ENCODE measurements at places on chromosomes 7 and 10.
A peak's percentile ranks its signal among the peaks of the same experiment; 100 is the strongest.

DNA sequence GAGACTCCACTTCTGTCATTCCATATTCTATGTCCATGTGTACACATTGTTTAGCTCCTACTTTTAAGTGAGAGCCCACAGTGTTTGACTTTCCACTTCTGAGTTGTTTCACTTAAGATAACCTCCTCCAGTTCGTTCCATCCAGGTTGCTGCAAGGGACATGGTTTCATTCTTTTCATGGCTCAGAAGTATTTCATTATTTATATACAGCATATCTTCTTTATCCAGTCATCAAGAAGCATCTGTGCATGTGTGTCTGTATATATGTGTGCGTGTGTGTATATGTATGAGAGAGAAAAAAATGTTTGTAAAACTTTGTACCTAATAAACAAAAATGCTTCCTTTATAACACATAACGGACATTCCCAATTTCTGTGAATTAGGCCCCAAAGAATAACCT, 6.2 kb downstream of the SEC61A2 start:
- DNase-seq: no peak

GRCh38 chr7:101602484-101603241, 26.4 kb downstream of the MYL10 start:
- peak; percentile 43 for DNase-seq

DNA sequence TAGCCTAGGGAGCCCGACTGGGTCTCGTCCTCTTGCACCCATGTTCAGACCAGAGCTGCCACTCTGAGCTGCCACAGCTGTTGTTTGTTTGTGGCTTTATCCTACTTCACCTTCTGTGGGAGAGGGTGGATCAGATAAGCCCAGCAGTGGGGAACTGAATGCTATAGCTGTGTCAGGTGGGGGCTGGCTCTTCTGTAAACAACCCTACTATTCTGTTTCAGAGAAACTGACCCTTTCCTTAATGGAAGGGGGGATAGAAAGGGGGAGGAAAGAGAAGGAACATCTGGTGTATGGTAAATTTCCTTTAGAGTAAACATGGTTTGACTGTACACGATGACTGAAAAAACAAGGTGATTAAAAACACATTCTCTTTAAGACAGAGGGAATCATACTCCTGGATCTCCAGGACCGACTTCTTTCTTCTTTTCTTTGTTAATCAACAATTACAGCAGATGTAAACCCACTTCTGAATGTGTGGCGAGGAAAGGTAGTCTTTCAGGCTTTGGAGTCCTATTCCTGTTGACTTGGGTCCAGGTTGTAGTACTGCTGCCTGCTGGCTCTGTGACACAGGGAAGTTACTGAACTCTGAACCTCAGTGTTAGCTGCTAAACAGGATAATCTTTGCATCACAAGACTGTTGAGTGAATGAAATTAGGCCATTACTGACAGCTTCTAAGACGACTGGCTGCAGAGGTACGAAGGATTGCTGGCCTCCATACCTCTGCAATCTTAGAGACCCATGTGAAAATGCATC, 6.0 kb downstream of the PRXL2A start:
- no peak for DNase-seq

GRCh38 chr10:47243356-47243755, 56.6 kb upstream of the GDF10 start:
- no peak for DNase-seq

GRCh38 chr10:77350711-77351119, 286.9 kb downstream of the KCNMA1 start:
- DNase-seq: no peak

GRCh38 chr10:1739751-1740150, 2.4 kb upstream of the ADARB2 start:
- DNase-seq: no peak

DNA sequence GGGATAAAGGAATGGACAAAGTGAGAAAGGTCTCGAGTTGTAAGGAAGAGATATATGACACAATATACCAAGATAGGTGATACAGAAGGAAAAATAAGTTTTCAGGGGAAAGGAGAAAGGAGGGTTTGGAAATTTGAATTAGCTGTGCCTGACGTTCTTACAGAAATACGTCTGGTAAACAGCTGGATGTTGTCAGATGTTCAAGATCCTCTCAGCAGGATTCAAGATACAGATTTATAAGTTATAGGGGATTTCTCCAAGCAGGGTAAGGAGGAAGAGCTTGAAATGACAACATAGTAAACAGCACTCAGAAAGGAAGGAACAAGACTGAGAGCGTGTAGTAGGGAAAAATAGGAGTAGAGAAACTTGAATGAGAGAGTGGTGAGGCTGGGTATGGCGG, 1184.1 kb downstream of the TYW1 start:
- no peak for DNase-seq

- DNase-seq: no peak
Observed at GRCh38 chr7:71753236-71753635, 621.3 kb downstream of the GALNT17 start.

- no peak for DNase-seq
Observed at GRCh38 chr10:89845541-89846280, 144.3 kb downstream of the KIF20B start.

- no peak for DNase-seq
Observed at GRCh38 chr10:28914701-28915100, 237.4 kb downstream of the BAMBI start.

- DNase-seq: no peak
Observed at GRCh38 chr10:34489973-34490745, 324.9 kb downstream of the PARD3 start.

- no peak for DNase-seq
Observed at GRCh38 chr10:74855027-74855426, 28.6 kb downstream of the KAT6B start.

DNA sequence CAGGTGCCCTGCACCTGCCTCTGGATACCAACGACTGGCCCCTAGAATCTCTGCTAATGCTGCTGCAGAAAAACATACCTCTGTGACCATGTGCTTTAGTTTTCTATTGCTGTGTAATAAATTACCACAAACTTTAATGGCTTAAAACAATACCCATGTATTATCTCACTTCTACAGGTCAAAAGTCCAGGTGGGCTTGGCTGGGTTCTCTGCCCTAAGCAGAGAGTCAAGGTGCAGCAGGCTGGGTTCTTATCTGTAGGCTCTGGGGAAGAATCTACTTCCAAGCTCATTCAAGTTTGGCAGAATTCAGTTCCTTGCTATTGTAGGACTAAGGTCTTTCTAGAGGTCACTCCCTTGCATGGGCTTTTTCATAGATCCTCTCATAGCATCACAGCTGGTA, 52.3 kb downstream of the CCDC71L start:
- DNase-seq: no peak

GRCh38 chr10:108412323-108412722, 1247.8 kb upstream of the SORCS1 start:
- DNase-seq: no peak

DNA sequence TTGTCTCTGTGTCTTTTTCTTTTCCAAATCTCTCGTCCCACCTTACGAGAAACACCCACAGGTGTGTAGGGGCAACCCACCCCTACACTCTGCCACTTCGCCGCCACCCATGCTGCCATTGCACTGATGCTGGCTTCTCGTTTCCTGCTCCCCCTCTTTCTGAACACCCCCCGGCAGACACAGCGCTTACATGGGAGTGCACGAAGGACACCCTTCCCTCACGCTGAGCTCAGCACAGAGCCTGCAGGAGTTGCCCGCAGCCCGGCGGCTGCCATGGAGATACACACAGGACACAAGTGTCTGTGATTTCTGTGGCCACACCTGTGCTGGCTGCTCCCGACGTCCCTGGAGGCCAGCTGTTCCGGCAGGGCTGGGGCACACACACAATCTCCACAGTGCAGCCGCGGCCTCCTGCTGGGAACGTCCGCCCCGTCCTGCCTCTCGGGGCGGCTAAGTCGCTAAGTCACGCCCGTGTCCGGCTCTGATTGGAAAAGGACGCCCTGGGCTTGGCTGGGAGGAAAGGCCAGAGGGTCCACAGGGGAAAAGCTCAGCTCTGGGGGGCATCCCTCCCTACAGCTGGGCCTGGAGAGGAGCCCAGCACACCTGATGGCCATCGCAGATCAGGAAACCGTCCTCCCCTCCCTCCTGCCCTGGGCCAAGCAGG, 349.8 kb downstream of the PTPRN2 start:
- no peak for DNase-seq

DNA sequence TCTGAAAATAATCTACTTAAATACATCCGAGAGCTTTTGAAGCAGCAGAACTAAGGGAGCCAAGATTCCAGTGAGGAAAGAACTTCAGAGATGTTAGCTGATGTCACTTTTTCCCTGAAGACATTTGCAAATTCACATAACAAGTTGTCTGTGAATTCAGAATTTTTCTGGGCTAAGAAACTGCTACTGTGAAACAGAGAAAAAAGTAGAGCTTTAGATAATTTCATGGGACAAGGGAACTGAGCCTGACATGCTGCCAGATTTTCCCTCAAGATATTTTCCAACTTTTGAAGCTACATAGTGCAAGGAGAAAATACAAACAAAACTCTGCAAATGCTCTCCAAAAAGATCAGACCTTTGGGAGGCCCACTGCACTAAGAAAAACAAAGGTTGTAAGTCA, 484.2 kb downstream of the ANKRD7 start:
- DNase-seq: no peak

GRCh38 chr7:128255271-128255670, 14.2 kb downstream of the LEP start:
- DNase-seq: no peak

DNA sequence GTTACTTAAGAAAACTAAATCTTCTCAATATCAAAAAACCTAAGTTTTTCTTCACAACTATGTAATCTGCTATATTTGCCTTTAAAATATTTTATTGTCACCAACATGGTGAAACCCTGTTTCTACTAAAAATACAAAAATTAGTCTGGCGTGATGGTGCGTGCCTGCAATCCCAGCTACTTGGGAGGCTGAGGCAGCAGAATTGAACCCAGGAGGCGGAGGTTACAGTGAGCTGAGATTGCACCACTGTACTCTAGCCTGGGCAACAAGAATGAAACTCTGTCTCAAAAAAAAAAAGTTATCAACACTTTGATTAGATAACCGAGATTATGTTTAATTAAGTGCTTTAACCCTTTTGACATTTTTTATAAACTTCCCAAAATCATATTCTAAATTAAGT, 28.3 kb upstream of the CLDN4 start:
- DNase-seq: no peak

- no peak for DNase-seq
Observed at GRCh38 chr10:32132357-32132946, 76.2 kb upstream of the KIF5B start.

DNA sequence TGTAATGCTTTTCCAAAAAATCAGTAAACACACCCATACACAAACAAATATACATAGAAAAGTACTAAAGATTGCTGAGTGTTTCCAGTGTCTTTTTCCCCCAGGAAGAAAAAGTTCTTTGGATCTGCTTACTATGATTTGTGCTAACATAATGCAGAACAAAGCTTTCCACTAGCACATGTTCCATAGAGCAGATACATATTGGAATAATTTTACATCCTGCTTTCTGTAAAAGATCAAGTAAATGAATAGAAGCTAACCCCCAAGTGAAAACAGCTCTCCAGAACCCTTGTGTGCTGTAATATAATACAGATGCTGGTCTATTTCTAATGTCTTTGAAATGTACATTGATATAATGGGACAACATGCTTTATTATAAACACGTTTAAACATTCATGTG, 125.5 kb downstream of the PON1 start:
- DNase-seq: no peak

- no peak for DNase-seq
Observed at GRCh38 chr7:90025771-90026170, 128.5 kb upstream of the STEAP1 start.

GRCh38 chr10:26890956-26891355, 30.2 kb upstream of the ABI1 start:
- DNase-seq: no peak
